ENCODE measurements at places on chromosomes 1 and 21.

- DNase-seq, result no peak
These were observed 464.2 kb downstream of the PTPRU start for GRCh38 chr1:29700491-29700890.

DNA sequence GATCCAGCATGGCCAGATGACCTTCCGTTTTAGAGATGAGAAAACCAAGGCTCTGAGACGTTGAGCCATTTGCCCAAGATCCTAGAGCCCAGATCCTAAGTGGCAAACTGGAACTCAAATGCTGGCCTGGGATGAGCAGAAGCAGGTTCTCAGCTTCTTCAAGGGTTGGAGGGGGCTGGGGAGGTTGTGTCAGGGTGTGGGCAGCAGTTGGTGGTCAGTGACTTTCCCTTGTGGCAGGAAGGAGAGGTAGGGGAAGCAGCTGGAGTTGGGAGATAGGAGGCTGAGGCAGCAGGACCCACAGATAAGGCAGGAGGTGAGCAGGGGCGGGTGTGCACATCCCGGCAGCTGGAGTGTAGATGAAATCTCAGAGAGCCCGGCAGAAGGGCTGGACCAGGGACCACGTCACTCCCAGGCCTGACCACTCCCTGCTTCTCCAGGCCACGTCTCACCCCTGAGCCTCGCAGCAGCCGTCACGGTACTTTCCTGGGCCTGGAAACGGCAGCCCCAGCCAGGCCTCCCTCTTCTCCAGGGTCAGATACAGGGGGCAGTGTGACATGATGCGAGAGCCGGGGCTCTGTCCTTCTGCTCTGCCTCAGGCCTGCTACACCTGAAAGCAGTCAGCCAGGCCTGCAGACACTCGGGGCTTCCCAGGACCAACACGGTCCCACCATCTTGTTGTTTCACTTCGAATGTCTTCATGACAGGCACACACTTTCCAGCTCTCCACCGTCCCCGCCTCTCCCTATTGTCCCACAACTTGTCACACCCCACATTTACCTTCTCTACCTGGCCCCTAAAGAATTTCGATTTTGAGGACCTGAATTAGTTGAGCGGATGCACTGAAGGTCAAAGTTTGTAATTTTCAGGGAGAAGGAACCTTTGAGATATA lies 11.5 kb upstream of the LAPTM5 start:
- no peak for DNase-seq

GRCh38 chr1:54317084-54317483 lies 89.1 kb downstream of the SSBP3 start:
- no peak for DNase-seq

GRCh38 chr1:178575611-178576361 lies 62.9 kb downstream of the TEX35 start:
- DNase-seq, result no peak

- no peak for DNase-seq
These were observed 40.8 kb upstream of the HEATR1 start for GRCh38 chr1:236645016-236645680.

- DNase-seq, result no peak
These were observed 58.3 kb downstream of the CLEC20A start for GRCh38 chr1:178438432-178438831.

GRCh38 chr1:170309389-170310013 lies 163.7 kb downstream of the NTMT2 start:
- peak; percentile 31 for DNase-seq

GRCh38 chr1:116164604-116165368 lies 53.6 kb downstream of the MAB21L3 start:
- no peak for DNase-seq

- DNase-seq, result no peak
These were observed at the start of gene CRYBG2 for GRCh38 chr1:26353976-26354820. Gene CRYBG2, minus strand, starts transcription at chr1:26354130. Its CDS starts 7,473 bp downstream, at chr1:26346657.

DNA sequence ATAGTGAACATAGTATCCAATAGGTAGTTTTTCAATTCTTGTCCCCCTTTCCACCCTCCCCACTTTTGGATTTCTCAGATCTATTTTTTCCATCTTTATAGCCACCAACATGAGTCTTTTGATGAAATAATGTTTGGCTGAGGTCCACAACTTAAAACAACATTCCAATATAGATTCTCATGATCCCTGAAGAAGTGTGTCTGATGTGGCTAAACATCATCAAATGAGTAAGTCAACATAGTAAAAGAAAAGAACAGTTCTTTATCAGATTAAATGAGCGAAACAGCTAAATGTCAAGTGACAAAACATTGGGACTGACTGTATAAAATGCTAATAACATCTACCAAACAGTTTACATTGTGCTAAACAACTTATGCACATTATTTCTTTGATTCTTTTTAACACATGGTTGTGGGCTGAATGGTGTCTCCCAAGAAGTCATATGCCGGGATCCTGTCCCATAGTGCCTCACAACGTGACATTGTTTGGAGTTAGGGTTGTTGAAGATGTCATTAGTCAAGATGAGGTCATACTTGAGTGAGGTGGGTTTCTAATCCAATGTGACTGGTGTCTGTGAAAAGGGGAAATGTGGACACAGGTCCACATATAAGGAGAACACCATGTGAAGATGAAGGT lies 453.6 kb downstream of the LTN1 start:
- no peak for DNase-seq
